ENCODE measurements at places on chromosomes 7 and 10.

GRCh38 chr10:2425320-2425719 lies 642.0 kb upstream of the PFKP start:
- no peak for DNase-seq

DNA sequence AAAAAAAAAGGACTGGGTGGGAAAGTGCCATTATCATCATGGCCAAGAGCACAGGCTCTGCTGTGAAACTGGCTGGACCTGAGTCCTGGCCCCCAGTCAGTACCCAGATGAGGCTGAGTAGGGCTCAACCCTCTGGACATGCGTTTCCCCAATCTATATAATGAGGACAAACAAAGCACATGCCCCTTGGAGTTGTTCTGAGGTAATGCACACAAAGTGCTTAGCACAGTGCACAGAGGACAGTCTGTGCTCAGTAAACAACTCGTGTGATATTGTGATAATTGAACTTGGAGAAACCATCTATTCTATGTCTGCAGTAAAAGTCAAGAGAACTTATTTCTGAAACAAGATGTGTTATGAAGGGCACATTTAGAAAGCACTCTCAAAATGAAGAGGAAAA lies 138.8 kb downstream of the KCNMA1 start:
- no peak for DNase-seq

- no peak for DNase-seq
Observed at GRCh38 chr7:94452239-94452638, 57.4 kb upstream of the CASD1 start.

DNA sequence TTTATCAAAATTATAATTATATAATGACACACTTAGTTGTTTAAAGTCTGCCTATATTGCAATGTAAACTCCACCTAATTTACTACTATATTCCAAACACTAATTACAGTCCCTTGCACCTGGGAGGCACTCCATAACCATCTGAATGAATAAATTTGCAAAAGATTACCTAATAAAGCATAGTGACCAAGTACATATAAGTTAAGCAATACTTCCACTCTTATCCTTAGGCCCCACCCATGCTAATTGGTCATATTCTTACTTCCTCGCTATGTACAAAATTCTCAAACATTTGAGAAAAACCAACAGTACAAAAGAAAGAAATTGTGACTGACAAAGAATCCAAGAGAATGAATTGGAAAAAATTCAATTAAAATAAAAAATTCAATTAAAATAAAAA lies 65.3 kb downstream of the ZFAND4 start:
- DNase-seq = no peak

GRCh38 chr10:49831352-49832035 lies 69.4 kb upstream of the OGDHL start:
- peak; percentile 77 for DNase-seq

GRCh38 chr10:75375838-75376237 lies 25.7 kb downstream of the ZNF503 start:
- no peak for DNase-seq

DNA sequence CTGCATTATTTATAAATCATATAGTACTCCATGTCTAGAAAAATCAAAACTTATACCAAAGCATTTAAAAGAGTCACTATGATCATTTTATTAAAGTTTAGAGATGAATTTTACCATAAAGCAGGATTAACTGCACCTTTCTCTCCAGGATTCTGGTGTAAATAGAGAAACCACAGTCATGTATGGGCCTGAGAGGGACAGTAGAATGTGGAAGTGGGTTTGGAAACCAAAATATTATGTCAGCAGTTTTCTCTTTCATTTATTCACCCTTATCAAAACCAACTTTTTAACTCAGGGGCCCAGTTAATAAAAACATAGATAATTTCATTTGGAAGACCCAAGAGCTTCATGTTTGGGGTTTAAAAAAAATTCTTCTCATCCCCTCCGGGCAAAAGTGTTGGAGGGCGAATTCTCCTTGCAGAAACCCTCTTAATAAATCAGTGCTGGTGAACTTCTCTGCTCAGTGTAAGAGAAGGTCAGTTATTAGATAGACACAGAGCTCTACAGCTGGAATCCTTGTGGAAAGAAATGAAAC lies 266.2 kb downstream of the CREB5 start:
- no peak for DNase-seq

DNA sequence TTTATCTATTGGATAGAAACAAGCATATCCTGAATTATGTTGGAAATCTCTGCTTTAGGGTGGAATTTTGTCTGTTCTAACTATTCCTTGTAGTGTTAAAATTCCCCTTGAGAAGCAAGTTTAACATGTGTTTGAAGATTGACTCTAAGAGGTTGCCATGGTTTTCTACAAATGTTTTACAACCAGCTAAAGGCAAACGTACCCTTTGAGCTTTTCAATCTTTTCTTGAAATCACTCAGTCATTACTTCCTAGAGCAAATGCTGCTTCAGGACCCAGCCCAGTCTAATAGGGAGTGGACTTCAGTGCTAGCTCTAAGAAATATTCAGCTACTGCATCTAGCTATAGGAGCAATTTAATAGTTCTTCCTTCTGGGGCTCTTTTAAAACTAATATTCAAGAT lies 118.8 kb upstream of the IFRD1 start:
- DNase-seq = no peak

DNA sequence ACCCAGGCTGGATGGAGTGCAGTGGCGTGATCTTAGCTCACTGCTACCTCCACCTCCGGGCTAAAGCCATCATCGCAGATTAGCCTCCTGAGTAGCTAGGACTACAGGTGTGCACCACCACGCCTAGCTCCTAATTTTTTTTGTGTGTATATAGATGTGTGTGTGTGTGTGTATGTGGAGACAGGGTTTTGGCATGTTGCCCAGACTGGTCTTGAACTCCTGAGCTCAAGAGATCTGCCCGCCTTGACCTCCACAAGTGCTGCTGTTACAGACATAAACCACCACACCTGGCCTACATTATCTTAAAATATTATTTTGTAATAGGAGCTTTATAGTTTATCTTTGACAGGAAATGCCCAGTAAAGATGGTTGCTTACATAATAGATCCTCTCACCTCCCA lies 25.0 kb downstream of the FOXP2 start:
- no peak for DNase-seq

DNA sequence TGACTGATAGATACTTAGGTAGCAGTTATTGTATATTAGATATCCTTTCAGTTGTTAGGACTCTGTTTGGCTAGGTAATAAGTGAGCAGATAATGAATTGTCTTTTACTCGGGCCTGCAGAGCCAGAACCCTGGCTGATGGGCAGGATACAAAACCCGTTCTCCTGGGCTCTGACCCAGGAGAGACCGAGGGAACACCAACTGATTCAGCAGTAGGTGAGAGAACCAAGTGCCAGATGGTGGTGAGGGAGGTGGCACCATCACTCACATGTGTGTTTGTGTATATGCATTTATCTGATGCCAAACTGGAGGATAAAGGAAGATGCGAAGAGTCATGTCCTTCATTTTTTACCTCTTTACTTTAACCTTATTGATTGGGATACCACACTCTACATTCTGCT lies 115.7 kb upstream of the SAMD8 start:
- DNase-seq = no peak

GRCh38 chr10:75394221-75394620 lies 7.3 kb downstream of the ZNF503 start:
- DNase-seq = no peak

- no peak for DNase-seq
Observed at GRCh38 chr10:124997306-124997705, 55.4 kb downstream of the ZRANB1 start.

DNA sequence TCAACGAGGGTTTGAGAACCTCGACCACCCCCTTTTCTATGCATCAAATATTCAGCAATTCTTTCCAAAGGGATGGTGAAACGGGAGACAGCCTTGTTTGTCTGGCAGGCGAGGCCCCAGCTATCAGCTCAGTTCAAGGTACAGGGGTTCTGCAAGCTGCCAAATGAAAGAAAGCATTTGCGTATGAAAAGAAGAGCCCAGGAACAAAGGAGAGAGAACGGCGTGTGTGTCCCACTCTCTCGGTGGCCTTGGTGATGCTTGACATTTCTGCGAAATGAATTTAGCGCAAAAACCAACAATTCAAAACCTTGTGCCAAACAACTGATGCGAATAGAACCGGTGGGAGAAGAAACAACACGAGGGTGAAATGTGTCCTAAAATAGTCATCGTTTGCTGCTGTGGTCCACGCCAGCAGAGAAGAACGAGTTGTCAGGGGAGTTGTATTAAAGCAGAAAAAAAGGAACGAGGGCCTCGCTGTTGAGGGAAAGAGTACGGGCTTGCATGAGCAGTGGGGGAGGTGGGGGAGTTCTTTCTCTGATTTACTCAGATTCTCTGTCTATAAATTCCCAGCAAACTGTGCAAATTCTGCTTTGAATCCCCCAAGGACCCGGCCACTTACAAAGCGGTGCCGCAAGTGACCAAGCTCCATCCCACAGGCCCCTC lies 97.7 kb downstream of the TMEM130 start:
- no peak for DNase-seq

DNA sequence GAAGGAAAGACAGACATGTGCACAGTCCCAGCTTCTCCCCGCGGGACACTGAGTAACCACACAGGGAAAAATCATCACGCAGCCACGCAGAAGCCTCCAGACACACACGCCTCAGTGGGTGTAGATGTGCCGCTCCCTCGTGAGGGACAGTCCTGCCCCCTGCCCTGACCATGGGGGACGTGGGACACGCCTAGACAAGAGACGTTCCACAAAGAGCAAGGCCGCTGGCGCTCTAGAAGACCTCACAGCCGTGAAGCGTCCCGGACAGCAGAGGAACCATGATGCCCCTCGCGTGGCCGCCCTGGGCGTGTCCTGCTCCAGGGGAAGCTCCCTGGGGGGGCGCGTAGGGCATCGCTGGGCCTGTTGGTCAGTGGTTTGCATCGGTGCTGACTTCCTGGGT lies 210.8 kb downstream of the DNAJB6 start:
- no peak for DNase-seq

DNA sequence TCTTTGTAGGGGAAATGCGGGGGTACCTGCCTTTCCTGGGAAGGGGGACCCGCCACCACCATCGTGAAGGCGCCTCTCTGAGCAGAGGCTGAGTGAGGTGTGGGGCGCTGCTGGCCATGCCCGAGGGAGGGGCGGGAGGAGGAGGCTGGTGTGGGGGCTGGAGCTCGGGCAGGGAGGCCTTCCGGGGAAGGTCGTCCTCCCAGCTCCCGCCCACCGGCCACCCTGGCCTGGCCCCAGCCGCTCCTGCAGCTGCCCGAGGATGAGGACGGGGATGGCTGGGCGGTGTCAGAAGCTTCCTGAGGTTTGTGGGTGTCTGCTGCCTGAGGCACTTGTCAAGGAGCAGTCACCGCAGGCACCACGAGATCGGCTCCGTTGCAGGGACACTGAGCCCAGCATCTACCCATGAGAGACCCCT lies 11.4 kb downstream of the PWWP2B start:
- DNase-seq = no peak

GRCh38 chr7:45983720-45984255 lies 62.7 kb upstream of the IGFBP3 start:
- DNase-seq = no peak

DNA sequence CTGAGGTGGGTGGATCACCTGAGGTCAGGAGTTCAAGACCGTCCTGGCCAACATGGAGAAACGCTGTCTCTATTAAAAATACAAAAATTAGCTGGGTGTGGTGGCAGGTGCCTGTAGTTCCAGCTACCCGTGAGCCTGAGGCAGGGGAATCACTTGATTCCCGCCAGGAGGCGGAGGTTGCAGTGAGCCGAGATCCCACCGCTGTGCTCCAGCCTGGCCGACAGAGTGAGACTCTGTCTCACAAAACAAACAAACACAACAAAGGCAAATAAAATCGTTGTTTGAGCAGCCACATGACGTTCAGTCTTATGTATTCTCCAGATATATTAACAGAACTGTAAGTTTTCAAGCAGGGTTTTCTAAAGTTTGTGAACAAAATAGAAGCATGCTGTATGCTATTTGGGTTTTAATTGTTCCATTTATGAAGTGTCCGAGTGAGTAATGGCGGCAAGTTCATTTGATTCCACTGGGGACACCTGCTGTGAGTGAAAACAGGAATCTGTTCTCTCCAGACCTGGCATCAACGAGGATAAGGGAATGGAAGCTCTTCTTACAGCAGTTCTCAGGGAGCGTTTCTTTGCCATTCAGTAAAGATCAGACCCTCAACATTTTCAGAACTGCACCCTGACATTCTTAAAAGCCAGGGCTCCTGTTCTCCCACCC lies 122.5 kb upstream of the PITRM1 start:
- DNase-seq = peak; percentile 44

DNA sequence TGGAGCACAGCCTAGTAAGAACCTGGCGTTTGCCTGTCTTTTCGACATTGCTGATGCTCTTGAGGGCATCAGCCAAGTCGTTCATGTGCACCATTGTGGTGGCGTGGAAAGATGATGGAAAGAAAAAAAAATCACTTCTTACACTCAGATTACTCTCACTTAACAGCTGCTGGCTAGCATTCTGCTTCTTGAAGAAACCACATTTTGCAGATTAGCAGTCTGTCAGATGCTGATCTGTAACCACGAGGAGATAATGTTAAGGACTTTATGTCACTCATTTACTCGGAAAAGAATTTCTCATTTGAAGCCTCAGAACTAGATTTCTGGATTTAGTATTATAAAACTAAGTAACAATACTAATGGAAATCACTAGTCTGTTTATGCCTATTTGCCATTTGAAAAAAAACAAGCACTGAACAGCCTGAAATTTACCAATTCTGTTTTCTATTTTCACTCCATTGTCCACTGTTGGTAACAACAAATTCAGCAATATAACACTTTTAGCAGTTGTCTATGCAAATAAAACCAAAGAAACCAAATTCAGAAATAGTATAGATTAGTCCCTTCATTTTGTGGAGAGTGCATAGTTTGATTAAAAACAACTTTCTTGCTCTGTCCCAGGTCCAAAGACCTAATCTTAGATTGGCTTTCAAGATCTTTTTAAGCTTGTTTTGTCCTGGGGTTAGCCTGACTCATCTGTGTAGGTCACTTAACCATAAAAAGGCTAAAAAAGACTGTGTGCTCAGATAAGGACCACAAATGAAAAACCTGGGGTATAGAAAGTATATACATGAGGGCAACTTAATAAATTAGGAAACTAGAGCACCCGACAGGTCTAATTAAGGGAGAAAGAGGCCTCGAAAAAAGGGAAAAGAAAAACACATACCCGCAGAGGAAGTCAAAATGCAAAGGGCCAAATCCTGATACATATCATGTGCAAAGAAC lies 67.5 kb downstream of the NT5C2 start:
- no peak for DNase-seq

GRCh38 chr10:44263771-44264170 lies 121.1 kb downstream of the CXCL12 start:
- DNase-seq = no peak

- DNase-seq = peak; percentile 83
Observed at GRCh38 chr10:68826764-68827591, at the start of gene STOX1. Gene STOX1, plus strand, starts transcription at chr10:68827531. Its CDS starts 93 bp downstream, at chr10:68827624.

DNA sequence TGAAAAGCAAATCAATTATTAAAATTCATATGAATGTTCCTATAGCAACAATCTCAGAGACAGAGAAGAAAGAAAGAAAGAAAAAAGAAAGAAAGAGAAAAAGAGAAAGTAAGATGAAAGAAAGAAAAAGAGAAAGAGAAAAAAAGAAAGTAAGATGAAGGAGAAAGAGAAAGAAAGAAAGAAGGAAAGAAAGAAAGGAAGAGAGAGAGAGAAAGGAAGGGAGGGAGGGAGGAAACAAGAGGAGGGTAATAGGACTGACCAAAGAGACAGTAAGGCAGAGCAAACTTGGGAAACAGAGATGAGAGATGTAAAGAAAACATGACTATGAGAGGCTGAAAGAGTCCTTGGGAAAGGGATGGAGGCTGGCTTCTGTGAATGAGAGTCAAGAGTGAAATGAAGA lies 458.4 kb downstream of the SORCS1 start:
- DNase-seq = no peak

All from ELF-1 (cell line).